ENCODE measurements at places on chromosomes 6 and 20.
A peak's percentile ranks its signal among the peaks of the same experiment; 100 is the strongest.

GRCh38 chr6:137589067-137589848 is 95.1 kb upstream of the OLIG3 start:
- DNase-seq: peak; percentile 11

GRCh38 chr6:133958791-133959190 is 5.8 kb downstream of the TBPL1 start:
- no peak for DNase-seq

GRCh38 chr6:30884521-30885480 is 482 bp downstream of the DDR1 start:
- no peak for DNase-seq

DNA sequence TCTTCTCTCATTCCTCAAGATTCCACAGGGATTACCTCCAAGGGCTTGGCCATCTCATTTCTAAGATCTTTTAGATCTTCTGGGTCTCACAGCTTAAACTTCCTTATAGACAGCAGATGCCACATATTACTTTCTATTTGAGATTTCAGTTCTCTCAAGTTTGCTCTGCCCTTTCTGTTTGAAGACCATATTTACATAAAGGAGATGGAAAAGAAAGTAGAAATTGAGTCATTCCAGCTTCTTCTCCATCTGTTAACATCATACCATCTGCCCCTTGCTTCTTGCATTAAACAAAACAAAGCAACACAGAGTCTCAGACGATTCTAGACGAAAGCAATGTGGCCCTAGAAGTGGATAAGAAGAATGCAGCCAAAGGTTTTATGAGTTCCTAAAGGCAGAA is 203.4 kb downstream of the TTLL2 start:
- DNase-seq: no peak

- no peak for DNase-seq
Observed at GRCh38 chr20:54642864-54643667, 167.7 kb downstream of the DOK5 start.

DNA sequence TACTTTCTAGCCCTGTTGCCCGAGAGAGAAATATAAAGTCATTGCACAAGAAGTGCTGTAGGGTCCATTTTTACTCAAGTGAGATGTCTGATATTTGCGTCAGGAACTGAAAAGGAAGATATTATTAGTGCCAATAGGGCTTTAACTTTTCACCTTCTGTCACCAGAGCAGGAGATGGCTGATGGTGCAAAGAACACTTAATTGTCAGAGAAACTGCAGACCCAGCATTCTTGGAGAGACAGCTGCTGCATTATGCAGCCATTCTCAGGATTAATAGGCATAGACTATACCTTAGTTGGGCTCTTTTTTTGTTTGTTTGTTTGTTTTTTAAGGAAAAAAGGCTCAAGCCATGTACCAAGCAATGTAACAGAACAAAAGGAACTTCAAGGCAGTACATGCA is 179.4 kb downstream of the RPS12 start:
- no peak for DNase-seq

- no peak for DNase-seq
Observed at GRCh38 chr20:51450221-51450712, 92.3 kb downstream of the NFATC2 start.

DNA sequence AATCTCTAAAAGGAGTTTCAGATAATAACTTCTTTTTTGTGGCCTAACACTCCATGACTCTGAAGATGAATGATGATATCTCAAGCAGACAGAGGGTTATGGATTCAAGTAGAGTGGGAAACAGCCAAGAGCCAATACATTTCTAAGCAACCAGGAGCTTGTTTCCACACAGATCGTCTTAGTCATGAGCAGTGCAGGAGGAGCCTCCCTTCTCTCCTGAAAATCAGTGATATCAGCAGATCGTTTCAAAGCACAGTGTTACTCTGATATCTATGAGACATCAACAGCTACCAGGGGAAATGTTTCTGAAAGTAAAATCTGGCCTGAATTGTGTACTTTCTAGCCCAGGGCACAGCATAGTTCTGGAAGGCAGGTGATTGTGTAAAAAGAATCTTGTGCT is 11.5 kb downstream of the ADGRG6 start:
- DNase-seq: no peak

DNA sequence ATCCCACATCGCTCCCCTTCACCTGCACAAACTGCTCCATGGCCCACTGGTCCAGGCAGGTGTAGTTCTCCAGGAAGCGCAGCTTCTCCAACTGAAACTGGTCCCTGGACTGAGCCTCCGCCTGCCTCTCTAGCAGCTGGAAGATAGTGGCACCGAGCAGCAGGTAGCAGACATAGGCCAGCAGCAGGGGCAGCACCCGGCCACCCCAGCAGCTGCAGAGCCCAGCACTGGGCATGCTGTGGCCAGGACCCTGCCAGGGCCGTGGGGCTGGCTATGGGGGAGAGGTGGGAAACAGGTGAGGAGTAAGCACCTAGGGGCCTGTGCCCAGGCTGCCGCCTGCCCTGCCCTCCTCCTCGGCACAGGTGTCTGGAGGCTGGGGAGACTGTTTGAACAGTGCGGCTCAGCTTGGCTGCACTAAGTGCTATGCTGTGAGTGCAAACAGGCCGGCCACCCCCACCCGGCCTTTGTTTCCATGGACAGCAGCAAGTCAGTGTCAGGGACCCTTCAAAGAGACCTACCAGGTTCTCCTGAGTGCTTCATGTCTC is at the start of gene KCNK16:
Gene KCNK16 (minus strand): TSS at position 397 of the 545 bp plus-strand sequence. CDS start 162 bp downstream, at position 235.
- no peak for DNase-seq

DNA sequence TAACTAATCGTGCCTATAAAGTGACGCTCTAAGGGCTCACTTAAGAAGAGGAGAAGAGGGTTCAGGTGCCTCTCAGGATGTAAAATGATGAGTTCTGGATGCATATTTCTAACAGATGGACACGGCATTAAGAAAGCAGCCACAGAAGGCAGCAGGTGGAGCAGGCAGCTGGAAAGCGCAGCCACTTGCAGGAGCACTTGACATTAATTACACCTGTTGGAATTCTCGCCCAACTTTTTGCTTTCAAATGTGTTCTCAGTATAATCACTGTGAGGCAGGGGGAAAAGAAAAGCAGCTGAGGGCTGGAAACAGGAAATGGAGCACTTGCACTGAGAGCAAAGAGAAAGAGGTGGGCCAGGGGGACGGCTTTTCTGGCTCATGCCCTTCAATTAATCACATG is 164.2 kb downstream of the NKAIN2 start:
- no peak for DNase-seq

DNA sequence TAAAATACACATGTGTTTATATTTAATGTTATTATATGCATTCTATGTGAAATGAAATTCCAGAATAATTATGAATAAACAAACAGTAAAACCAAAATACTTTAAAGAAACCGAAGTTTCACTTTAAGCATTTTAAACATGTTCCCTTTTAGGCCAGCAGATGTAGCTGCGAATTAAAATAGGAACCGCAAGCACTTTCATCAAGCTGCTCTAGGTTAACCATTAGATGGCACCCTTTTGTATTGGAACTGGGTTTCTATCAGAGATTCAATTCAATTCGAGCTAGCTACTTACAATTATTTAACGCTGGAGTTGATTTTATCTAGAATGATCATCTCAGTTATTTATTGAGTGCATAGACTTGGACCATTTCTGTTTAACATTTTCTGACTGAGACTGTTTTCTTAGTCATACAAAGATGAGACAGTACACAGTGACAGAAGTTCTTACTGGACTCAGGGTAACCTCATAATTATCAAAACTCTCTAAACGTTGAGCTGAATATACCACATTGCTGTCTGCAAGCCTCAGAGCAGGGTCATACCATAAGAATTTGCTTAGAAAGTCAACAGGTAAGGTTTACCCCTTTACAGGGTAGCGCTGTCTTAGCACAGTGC is 8.5 kb downstream of the TMEM242 start:
- DNase-seq: no peak

- DNase-seq: no peak
Observed at GRCh38 chr20:54535033-54535432, 59.6 kb downstream of the DOK5 start.

GRCh38 chr6:135994857-135995544 is 143.5 kb downstream of the PDE7B start:
- DNase-seq: no peak

DNA sequence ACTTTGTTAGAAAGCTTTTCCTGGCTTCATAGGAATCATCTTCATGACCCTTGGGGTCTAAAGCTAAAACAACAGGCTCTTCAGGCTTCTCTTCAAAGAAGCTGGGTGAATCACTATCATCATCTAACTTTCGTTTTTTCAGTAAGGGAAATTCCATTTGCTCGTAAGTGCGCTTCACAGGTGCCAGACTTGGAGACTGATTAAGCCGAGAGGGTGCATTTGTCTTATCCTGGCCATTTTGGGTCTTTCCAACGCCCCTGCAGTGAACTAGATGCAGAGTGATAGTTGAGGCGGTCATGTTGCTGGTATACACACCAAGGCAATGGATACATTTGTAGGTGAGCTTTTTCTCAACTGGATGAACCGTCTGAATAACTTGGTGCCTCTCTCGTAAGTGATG is 38.8 kb downstream of the ADNP start:
- no peak for DNase-seq

GRCh38 chr20:7094438-7094997 is 327.0 kb downstream of the BMP2 start:
- no peak for DNase-seq

GRCh38 chr20:48288930-48289507 is 503.7 kb upstream of the SULF2 start:
- no peak for DNase-seq

- no peak for DNase-seq
Observed at GRCh38 chr20:54104781-54105180, 34.4 kb upstream of the BCAS1 start.

DNA sequence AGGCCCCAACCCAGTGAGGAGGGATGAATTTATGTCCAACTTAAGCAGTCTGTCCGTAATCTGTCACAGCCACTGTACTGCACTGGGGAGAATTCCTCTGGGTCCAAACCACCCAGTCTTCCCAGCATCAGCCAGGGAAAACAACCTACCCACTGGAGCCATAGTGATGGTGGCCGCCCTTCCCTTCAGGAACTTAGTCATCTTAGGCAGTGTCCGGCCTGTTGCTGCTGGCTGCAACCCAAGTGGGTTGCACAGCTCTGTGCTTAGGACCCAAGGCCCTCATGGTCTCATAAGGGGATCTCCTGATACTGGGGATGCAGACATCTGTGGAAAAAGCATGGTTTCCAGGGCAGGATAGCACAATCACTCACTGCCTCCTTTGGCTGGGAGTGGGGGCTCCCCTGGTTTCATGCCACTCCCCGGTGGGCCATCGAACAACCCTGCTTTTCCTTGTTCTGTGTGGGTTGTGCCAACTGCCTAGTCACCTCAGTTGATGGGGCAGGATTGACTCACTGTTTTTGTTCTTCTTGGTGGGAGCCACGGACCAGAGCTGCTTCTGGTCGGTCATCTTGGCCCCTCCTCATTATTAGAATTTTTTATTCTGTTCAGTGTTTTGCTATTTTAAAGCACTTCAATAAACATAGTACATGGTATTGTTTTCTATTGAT is 591.9 kb downstream of the DOK5 start:
- no peak for DNase-seq

GRCh38 chr20:50218987-50219435 is 28.4 kb downstream of the CEBPB start:
- no peak for DNase-seq

DNA sequence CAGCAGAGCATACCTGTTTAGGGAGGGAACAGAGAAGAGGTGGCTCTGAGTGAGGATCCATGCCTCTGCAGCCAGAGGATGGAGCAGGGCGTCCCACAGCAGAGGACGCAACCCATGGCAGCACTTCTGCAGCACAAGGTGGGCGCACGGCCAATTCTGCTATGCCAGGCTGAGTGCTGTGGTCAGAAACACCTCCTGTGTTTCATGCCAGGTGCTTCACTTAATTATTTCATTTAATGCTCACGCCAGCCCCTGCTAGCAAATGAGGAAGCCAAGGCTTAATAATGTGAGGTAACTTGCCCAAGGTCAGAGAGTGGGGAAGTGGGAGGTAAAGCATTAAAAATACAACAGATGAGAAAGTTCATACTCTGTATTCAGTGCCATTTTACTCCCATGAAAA is 68.5 kb upstream of the PTGIS start:
- DNase-seq: no peak

All from keratinocyte (primary cell).